ENCODE measurements at places on chromosomes 12 and 14.

- DNase-seq: no peak
These were observed 77.4 kb downstream of the KIF21A start for GRCh38 chr12:39365364-39366001.

DNA sequence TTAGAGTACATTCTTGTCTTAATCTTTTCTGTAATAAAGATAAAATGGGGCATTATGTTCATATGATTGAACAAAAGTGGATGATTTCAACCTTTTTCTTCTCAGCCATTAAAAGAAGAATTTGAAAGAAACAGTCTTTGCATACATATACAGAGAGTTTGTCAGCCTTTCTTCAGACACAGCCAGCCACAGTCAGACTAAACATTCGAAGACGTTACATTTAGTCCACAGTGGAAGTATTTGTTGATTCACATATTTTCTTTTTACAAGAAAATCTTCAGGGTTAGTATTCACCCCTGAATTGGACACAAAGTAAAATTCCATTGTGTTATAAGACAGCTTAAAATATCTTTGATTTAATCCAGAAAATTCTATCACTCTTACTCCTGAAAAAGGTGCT, 36.2 kb downstream of the ETV6 start:
- DNase-seq: no peak

DNA sequence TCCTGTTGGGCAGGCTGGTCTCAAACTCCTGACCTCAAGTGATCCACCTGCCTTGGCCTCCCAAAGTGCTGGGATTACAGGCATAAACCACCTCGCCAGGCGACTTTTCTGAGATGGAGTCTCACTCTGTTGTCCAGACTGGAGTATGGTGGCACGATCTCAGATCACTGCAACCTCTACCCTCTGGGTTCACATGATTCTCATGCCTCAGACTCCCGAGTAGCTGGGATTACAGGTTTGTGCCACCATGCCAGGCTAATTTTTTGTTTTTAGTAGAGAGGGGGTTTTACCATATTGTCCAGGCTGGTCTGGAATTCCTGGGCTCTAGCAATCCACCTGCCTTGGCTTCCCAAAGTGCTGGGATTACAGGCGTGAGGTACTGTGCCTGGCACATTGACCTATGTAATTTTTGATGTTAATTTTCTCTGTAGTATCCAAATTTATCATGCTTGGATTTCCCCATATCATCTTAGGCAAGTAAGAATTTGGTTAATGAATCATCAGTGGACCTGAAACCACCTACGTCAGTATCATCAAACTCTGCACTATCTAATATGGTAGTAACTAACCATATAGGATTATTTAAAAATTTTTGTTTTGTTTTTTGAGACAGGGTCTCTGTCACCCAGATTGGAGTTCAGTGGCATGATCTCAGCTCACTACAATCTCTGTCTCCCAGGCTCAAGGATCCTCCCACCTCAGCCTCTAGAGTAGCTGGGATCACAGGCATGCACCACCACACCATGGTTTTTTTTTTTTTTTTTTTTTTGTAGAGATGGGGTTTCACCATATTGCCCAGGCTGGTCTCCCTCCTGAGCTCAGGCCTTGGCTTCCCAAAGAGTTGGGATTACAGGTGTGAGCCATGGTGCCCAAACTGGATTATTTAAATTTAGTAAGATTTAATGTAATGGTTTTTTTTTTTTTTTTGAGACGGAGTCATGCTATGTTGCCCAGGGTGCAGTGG, 11.9 kb upstream of the ATP5F1B start:
- no peak for DNase-seq

DNA sequence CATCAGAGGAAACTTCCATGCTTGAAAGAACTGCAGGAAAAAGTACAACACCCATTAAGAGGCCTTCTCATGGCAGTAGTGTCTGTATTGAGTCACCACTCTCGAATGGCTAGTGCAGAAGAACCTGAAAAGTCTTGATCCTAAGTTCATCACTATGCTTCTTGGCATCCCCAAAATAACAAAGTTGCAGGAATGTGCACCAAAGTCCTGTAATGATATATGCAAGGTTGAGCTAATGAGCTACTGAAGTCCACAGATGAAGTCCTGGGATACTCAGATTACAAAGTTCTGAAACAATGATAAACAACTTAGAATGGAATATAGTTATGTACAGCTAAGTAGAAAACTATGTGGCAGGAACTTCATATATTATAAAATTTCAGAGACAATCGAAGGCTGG, 545.4 kb downstream of the FOXG1 start:
- DNase-seq: no peak

DNA sequence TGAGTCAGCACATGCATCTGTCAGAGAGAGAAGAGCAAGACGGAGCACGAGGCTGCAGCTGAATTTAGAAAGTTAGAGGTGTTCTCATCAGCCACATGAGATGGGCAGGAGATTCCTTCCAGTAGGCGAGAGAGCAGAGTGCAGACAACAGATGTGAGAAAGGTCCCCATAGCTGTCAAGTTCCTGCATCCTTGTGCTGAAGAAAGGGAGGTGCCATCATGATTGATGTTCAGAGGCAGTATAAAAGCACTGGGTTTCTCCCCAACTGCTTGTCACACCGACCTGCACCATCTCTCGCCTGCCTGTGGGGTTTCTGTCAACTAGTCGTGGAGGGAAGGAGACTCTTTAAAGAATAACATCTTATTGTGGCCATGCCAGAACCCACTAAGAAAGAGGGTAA, at the start of gene MYBPC1:
Gene MYBPC1, plus strand, starts transcription at position 272 of the 400 bp plus-strand sequence. Its CDS starts 100 bp downstream, at position 372.
- no peak for DNase-seq

DNA sequence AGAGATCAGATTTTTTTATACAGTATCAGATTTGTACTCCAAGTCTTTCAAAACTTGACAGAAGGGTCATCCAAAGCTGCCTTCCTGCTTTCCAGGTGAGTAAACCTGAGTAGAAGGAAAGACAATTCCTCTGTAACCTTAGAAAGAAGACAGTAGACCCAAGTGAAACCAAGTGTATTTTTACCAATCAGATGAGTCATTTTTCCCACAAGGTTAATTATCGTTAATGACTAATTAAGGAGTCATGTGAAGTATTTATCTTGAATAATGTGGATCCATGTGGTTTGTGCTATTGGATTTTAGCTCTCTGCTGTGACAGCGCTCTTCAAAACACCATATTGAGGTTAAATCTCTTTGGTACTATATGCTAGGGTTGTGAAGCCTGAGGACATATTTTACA, 74.0 kb upstream of the PELI2 start:
- no peak for DNase-seq

- peak; percentile 28 for DNase-seq
These were observed 1.6 kb upstream of the ATP2B1 start for GRCh38 chr12:89709995-89710872.

GRCh38 chr14:65225299-65226159, 123.2 kb upstream of the MAX start:
- no peak for DNase-seq

GRCh38 chr12:42299392-42300308, 26.2 kb downstream of the ZCRB1 start:
- no peak for DNase-seq

- DNase-seq: no peak
These were observed 90.8 kb downstream of the BICD1 start for GRCh38 chr12:32197421-32197820.

DNA sequence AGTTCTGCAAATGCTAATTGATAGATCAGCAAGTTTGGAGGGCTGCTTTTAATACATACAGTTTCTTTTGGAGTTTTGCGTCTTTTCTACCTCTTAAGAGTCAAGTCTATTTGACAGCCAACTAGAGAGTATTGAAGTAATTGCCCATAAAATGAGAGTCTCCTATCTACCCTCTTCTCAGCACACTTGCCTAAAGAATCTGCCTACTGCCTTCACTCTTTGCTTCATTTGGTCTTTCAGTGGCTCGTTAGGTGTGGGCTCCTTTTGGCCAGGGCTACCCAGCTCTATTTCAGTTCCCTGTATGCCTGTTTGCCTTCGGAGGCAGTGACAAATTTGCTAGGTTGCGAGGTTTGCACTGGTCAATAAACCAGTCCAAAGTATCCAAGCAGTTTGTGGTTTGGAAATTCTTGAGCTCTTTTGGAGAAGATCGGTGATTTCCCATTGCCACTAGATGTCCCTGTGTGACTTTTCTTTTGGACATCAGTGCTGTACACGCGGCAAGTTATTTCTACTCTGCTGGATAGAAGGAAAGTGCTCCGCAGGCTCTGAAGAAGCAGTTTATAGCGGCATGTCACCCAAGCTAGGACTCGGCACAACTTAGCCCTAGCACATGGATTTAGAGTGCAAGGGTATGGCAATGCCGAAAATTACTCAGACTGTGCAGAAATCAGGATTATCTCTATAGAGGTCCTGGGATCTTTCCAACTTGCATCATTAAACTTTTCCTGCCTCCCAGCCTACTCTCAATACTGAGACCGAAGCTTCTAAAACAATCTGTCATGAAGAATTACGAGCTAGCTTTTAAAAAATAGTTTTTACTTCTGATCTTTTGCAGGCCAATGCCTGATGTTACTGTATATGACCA, 38.6 kb downstream of the MGST1 start:
- no peak for DNase-seq

DNA sequence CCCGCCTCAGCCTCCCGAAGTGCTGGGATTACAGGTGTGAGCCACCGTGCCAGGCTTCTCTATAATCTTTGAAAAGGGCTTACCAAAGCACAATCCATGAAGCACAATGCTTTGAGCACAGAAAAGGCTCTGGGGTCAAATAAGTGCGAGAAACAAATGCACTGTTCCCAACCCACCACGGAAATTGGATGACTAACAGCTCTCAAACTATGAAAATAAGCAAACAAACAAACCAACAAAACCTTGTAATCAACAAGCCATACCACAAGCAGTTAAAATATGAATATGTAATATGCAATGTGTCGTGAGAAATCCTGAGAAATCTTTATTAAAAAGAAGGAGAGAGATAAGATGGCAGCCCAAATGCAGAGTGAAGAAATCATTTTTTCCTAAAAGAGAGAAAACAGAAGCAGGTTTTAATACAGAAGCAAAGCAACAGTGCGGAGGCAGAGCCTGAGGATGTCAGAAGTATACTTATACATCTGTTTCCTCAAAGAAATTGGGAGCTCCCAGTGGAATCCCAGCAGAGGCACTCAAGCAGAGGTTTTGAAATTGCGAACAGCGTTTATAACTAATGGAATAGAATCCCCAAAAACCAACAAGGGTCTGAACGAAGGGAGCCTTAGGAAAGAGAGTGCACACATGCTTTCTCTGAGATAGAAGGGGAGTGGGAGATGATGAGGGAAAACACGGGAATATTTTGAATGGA, 17.1 kb downstream of the SMCO2 start:
- no peak for DNase-seq

- no peak for DNase-seq
These were observed 28.8 kb downstream of the SERPINA3 start for GRCh38 chr14:94640721-94641631.

- DNase-seq: no peak
These were observed 97.7 kb downstream of the TPH2 start for GRCh38 chr12:72036393-72036792.

DNA sequence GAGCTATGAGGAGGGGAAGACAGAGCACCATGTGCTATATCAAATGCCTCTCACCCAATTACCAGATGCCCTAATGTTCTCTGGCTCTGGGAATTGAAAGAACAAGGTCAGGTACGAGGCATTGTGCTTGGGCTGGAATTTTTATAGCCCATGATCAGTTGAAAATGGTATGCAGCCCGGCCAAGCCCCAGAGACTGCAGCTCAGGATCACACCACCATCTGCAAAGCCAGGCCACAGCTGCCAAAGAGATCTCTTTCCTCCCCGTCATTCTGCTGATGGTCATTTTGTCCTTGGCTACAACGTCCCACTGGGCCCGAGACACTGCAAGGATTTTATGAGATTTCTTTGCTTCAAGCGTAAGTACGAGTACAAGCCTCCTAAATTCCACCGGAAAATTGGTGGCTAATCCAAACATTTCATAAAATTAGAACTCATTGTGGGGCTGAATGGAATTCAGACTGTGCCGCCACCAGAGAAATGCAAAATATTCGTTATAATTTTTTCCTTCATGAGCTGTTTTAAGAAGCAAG, 15.1 kb downstream of the NUAK1 start:
- DNase-seq: no peak

DNA sequence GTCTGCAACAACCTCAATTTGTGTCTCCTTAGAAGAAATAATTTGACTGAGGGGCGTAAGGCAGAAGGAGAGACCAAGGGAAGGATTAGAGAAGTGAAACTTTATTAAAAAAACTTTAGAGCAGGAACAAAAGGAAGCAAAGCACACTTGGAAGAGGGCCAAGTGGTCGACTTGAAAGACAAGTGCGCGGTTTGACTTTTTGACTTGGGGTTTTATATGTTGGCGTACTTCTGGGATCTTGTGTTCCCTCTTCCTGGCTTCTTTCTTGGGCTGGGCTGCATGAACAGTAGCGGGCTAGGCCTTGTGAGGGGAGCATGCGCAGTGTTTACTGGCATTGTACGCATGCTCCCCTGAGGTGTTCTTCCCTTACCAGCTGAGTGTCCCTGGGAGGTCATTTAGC, 369.3 kb upstream of the DCN start:
- no peak for DNase-seq

GRCh38 chr14:39492267-39492666, 60.0 kb upstream of the FBXO33 start:
- DNase-seq: no peak

DNA sequence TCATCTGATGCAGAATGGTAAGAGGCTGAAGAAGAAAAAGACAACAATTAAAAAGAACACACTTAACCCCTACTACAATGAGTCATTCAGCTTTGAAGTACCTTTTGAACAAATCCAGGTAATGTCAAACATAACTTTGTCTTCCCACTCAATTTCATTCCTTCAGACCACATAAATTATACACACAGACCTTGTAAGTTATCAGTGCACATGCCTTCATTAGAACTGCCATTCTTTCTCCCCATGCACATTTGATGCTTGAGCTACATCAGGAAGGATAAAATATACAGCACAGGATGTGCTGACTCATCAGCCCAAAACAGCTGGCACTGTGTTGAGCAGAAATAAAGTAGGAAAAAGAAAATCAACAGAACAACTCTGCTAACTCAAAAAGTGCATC, 246.7 kb downstream of the PAWR start:
- no peak for DNase-seq

GRCh38 chr12:106195621-106196027, 52.2 kb downstream of the CKAP4 start:
- no peak for DNase-seq

DNA sequence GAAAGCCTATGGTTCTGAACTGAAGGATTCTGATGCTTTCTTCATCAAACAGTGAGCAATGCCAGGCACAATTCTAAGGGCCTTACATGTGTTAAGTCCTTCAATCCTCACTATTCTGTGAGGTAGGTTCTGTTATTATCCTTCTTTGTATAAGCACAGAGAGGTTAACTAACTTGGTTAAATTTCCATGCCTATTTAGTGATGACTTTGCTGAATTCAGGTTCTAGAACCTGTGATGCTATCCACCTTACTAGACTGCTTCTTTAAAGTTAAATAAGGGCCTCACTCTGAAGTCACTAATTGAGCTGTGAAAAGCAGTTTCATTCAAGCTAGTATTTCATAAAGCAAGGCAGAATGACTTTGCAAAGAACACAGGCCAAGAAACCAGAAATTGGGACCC, 138.9 kb upstream of the PARP11 start:
- no peak for DNase-seq

GRCh38 chr12:55142669-55143565, 16.7 kb downstream of the OR9K2 start:
- peak; percentile 25 for DNase-seq

All from activated T-cell treated with anti-CD3 and anti-CD28 coated beads for 1 hour (primary cell).